ENCODE measurements at places on chromosomes 5 and 9.

DNA sequence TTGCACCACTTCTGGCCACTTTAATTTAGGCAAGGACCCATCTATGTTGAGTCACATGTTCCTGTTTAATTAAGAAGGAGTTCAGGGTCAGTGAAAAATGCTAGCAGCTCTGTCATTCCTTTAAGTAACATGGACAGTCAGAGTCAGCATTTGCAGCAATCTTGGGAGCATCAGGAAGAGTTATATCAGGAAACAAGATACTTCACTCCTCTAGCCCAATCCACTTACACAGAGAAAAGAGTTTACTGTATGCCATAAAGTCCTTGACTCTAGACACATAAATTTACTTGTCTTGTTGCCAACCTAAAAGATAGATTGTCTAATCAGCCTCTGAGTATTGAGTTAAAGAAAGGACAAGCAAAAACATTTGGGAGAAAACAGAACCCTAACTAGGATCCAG, 266.7 kb downstream of the PJA2 start:
- DNase-seq, result no peak

DNA sequence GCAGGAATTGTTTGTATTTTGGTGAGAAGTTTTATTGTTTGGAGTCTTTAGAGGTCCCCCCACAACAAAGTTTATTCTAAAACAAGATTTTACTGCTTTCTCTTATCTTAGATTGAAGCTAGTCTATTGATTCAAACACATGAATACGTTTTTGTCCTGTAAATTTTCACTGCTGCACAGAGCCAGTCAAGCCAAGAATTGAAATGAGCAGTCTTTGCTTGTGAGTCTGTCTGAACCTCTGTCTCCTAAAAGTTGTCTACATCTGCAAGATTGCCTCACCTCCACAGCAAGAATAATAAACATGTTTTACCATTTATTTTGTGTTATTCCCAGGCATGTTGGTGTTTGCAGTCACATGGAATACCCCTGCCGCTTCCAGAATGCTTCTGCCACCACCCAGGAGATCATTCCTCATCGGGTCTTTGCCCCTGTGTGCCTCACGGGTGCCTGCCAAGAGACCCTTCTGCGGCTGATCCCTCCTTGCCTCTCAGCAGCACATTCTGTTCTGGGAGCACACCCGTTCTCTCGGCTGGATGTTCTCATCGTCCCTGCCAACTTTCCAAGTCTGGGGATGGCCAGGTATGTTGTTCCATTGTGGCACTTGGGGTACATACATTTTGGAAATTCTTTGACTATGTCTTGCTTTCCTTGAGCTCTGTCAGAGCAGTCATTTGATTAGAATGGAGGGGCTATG, 74.1 kb downstream of the AOPEP start:
- no peak for DNase-seq

DNA sequence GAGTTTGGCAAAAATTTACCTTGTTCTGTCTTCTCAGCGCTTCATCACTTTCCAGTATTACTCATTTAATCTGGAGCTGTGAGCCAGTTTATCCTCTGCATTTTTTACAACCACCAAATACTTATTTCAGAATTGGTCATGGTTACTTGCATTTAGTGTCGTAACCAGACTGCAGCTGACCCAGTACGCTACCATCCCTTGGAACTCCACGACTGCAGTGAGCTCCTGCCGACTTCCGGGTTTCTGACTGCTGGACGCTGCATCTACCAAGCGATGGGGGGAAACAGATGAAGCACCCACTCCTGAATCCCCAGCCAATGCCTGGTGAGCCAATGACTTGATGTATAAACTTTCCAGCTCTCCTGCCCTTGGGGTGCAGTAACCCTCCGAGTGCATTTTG, 174.4 kb upstream of the PRLR start:
- DNase-seq, result no peak

GRCh38 chr9:33137781-33138264, 29.3 kb downstream of the B4GALT1 start:
- no peak for DNase-seq
